Activated T-helper 1 cell treated with anti-CD3 and anti-CD28 coated beads, Interleukin-12 subunit alpha, Interleukin-12 subunit beta, Interleukin-2, Interleukin-4 antibody, amounts not matched to agents 30 ng/mL and 10 ng/mL and 1 ng/mL, durations not matched to agents 14 hours and 24 hours and 36 hours (primary cell): ENCODE measurements at places on chromosomes 3 and 15. TPM values are rescaled to one million over a fixed set of nuclear protein-coding genes. Genes with fewer than 3 reads are reported as not detected.

LYZL4 gene
- not detected in 2 replicates for total RNA-seq

DISP2 gene
- 0.02 and 0.54 TPM in 2 replicates for total RNA-seq

ADCY5 gene
- total RNA-seq: not detected in 2 replicates

CMTM7 gene
- total RNA-seq: 50.6 and 59.7 TPM in 2 replicates

ZNF660 gene
- 0.21 TPM in 1 of 2 replicates, not detected in the other for total RNA-seq

AGBL1 gene
- not detected in 2 replicates for total RNA-seq

ARHGAP11A gene
- total RNA-seq: 90.2 and 96.4 TPM in 2 replicates

SCAPER gene
- 21.5 and 23.5 TPM in 2 replicates for total RNA-seq

CNTN4 gene
- total RNA-seq: not detected in 2 replicates

MAN2C1 gene
- 250 and 254 TPM in 2 replicates for total RNA-seq

KNL1 gene
- 21.6 and 22.4 TPM in 2 replicates for total RNA-seq

NXPE3 gene
- 17.6 and 17.8 TPM in 2 replicates for total RNA-seq

FRMD5 gene
- total RNA-seq: not detected in 2 replicates

RBPMS2 gene
- 0.10 TPM in 1 of 2 replicates, not detected in the other for total RNA-seq

CHDH gene
- total RNA-seq: 0.42 and 0.91 TPM in 2 replicates

MCTP2 gene
- total RNA-seq: 93.2 and 96.0 TPM in 2 replicates

FOXB1 gene
- total RNA-seq: 1.2 and 1.3 TPM in 2 replicates

ANKRD28 gene
- 39.6 and 42.9 TPM in 2 replicates for total RNA-seq

PLCH1 gene
- total RNA-seq: 0.10 and 0.16 TPM in 2 replicates

P2RY1 gene
- total RNA-seq: 0.36 and 0.49 TPM in 2 replicates

ENTPD3 gene
- total RNA-seq: not detected in 2 replicates

FETUB gene
- not detected in 2 replicates for total RNA-seq

SLC22A13 gene
- 0.65 and 0.78 TPM in 2 replicates for total RNA-seq

MAP2K5 gene
- total RNA-seq: 22.1 and 27.5 TPM in 2 replicates

CTSH gene
- 50.9 and 57.3 TPM in 2 replicates for total RNA-seq

CCDC80 gene
- 0.23 TPM in 1 of 2 replicates, not detected in the other for total RNA-seq

TNNC1 gene
- 0.32 and 0.67 TPM in 2 replicates for total RNA-seq

CHRD gene
- total RNA-seq: not detected in 2 replicates

PLA2G4F gene
- total RNA-seq: not detected in 2 replicates

CYP11A1 gene
- not detected in 2 replicates for total RNA-seq

KIF9 gene
- 3.3 and 3.4 TPM in 2 replicates for total RNA-seq

MAPKBP1 gene
- 26.3 and 28.2 TPM in 2 replicates for total RNA-seq

SPSB4 gene
- not detected in 2 replicates for total RNA-seq

CCDC54 gene
- not detected in 2 replicates for total RNA-seq

CCR1 gene
- total RNA-seq: 22.6 and 23.2 TPM in 2 replicates

PPP2R3A gene
- total RNA-seq: 0.15 TPM in 1 of 2 replicates, not detected in the other

TRAT1 gene
- 94.6 and 99.4 TPM in 2 replicates for total RNA-seq

PLSCR2 gene
- total RNA-seq: not detected in 2 replicates

ZNF662 gene
- 0.23 and 0.47 TPM in 2 replicates for total RNA-seq

HES1 gene
- total RNA-seq: 2.5 and 2.6 TPM in 2 replicates

ALDH1A2 gene
- total RNA-seq: not detected in 2 replicates

DET1 gene
- 1.4 and 1.9 TPM in 2 replicates for total RNA-seq

SOX2 gene
- 0.07 and 0.10 TPM in 2 replicates for total RNA-seq

TADA3 gene
- total RNA-seq: 63.4 and 63.6 TPM in 2 replicates

C2CD4A gene
- total RNA-seq: 0.13 and 0.17 TPM in 2 replicates

UPK1B gene
- not detected in 2 replicates for total RNA-seq

COMMD4 gene
- 79.8 and 79.9 TPM in 2 replicates for total RNA-seq

CRABP1 gene
- total RNA-seq: not detected in 2 replicates

CFAP92 gene
- 0.13 and 0.29 TPM in 2 replicates for total RNA-seq

RUVBL1 gene
- 135 and 137 TPM in 2 replicates for total RNA-seq

GOLGA8J gene
- 0.23 TPM in 1 of 2 replicates, not detected in the other for total RNA-seq

TTC21A gene
- total RNA-seq: 0.83 and 1.0 TPM in 2 replicates

MYZAP gene
- total RNA-seq: not detected in 2 replicates

CPNE4 gene
- total RNA-seq: 0.10 TPM in 1 of 2 replicates, not detected in the other

PPP1R14D gene
- total RNA-seq: not detected in 2 replicates

AP3B2 gene
- total RNA-seq: 0.21 TPM in 1 of 2 replicates, not detected in the other

MFGE8 gene
- total RNA-seq: 7.9 and 10.6 TPM in 2 replicates

CX3CR1 gene
- 0.44 and 0.64 TPM in 2 replicates for total RNA-seq

FRMD4B gene
- 83.3 and 83.6 TPM in 2 replicates for total RNA-seq

IDH2 gene
- 94.1 and 96.3 TPM in 2 replicates for total RNA-seq
